ENCODE measurements at places on chromosomes 2 and 18.

GRCh38 chr2:157592948-157593347 lies 35.7 kb downstream of the ACVR1C start:
- no peak for DNase-seq

DNA sequence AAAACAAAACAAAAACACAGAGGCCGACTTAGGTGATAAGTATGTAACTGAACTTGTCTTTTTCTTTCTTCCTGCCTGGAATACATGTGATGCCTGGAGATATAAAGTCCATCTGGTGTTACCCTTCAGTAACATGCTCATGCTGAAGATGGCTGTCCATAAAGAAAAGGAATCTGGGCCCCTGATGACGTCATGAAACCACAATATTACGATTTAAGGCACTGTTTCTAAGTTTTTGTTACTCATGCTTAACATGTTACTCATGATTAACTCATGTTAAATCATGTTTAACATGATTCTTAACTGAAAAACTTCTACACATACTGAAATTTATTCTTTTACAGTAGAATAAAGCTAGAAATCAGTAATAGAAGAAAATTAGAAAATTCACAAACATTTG lies 49.0 kb downstream of the STRADB start:
- DNase-seq = no peak

- DNase-seq = no peak
Measured at GRCh38 chr2:225558399-225559071, 159.0 kb downstream of the NYAP2 start.

- DNase-seq = no peak
Measured at GRCh38 chr2:158719403-158719802, 75.7 kb upstream of the DAPL1 start.

- no peak for DNase-seq
Measured at GRCh38 chr18:72742002-72742401, 125.8 kb downstream of the NETO1 start.

GRCh38 chr2:109437325-109438090 lies 176.3 kb downstream of the SEPTIN10 start:
- no peak for DNase-seq

DNA sequence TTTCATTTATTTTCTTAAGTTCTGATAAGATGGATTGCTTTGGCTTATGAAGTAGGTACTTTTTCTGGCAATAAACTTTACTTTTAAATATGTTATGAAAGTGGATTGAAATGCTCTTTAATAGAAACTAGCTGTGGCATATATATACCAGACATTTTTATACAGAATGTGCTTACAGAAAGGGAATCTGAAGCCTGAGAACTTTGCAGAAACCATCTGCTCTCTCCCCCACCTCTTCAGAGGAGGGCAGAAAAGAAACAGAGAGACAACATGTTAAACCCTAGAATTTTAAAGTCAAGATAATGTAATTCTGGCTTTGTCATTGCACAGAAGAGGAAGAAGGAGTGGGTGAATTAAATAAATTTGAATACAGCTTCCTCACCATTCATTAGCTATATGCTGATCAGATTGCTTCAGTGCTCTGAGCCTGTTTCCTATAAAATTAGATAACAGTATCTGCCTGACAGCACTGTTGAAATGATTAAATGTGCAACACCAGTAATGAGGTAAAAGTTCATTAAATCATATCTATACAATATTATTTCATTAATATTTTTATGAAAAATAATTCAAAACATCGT lies 247.3 kb downstream of the CNTNAP5 start:
- no peak for DNase-seq

DNA sequence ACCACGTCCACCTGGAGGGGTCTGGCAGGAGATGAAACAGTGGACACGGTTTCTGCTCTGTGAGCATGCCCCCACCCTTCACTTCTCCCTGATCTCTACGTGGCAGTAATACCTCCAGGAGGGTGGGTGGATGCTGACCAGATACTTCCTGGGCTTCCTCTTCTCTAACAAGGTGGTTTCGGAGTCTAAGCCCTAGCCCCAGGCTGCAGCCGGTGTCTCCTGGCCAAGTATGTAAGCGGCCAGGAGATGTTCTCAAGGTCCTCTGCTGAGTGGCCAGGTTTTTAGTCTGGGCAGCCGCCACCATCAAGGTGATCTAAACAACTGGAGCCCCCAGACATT lies 101.8 kb upstream of the ASB18 start:
- no peak for DNase-seq

- no peak for DNase-seq
Measured at GRCh38 chr2:157784823-157785175, 91.3 kb downstream of the ACVR1 start.

DNA sequence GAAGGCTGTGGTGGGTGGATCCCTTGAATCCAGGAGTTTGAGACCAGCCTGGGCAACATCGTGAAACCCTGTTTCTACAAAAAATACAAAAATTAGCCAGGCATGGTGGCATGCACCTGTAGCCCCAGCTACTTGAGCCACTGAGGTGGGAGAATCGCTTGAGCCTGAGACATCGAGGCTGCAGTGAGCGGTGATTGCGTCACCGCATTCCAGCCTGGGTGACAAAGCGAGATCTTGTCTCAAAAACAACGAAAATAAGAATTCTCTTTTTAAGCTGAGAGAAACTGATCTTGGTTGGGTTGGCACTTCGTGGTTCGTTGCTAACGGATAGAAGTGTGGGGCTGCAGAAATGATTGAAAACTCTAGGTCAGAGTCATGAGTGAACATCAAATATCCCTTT lies 109.3 kb upstream of the CNGA3 start:
- no peak for DNase-seq

- no peak for DNase-seq
Measured at GRCh38 chr2:217552081-217552480, 450.7 kb downstream of the TNS1 start.

- no peak for DNase-seq
Measured at GRCh38 chr2:29155578-29155977, 40.4 kb downstream of the CLIP4 start.

- no peak for DNase-seq
Measured at GRCh38 chr2:85584354-85584856, at the start of gene VAMP5. Gene VAMP5 (plus strand): TSS chr2:85584431. CDS start chr2:85584491, 60 bp downstream.

DNA sequence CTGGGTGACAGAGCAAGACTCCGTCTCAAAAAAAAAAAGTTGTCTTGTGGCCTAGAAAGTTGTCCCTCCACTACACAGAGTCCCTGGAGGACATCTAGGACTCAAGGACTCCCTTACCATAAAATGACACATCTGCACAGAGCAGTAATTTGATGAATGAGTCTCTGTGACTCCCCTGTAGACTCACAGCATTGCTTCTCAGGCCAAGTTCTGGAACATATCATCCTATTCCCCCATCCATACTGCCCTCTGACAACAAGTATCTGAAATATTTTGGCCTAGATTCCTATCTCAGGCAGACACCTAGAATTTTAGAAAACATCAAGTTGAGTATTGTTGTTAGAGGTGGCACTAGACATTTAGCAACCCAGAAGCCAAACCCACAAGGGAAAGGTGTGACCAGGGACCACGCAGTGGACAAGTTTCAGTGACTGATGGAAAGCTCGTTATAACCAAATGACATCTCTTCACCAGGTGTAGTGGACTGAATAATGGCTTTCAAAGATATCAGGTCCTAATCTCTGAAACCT lies 97.9 kb upstream of the ATP8B1 start:
- DNase-seq = no peak

GRCh38 chr2:218081063-218081462 lies 12.0 kb downstream of the RUFY4 start:
- no peak for DNase-seq

DNA sequence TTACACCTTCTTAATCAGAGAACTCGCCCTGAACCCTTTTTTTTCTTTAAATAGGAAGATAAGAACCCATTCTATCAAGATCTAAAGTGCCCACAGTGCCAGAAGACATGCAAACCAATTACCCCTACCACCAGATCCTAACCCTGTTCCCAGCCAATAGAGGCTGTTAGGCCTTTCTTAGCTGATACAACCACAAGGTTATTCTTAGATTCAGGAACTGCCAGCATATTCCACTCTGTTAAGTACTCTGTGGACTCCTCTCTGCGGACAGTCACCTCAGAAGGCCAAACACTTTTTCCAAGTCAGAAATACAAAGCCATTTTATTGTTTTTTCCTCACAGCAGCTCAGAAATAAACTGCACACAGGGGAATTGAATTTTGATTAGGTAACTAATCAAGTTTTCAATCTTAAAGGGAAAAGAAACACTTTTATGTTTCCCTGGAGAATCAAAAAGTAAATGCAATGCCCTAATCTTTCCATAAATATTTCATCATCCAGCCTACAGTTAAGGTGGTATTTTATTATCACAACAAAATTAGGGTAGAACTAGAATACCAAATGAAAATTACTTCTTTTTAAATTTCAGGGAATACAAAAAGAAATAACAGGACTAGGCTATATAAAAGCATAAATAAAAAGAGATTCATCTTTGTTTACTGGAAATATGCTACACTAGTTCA lies 111.4 kb downstream of the NBAS start:
- no peak for DNase-seq

GRCh38 chr2:181196401-181196800 lies 216.0 kb downstream of the UBE2E3 start:
- DNase-seq = no peak

DNA sequence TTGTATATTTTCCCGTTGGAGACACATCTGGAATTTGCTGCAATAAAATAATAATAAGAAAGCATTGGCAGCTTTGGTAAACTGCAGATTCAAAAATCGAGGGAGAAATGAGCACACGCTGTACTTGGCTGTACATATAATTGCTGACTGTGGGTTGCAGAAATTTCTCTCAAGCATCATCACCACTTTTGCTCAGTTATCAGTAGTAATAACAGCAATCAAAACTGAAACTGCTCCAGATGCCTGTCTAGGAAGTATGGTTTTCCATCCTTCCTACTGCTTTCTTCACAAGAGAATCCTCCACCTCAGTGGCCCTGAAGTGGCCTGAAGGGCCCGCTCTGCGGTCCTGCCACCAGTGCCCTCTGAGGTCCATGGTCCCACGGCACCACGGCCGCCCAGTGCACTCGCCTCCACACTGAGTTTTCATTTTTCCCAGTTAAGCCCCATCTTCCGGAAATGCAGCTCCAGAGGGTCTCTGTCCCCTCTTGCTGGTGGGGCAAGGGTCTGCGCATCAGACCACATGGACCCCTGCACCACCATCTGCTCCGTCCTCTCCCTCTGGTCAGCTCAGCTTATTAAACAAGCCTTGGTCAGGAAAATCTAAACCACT lies 3.9 kb downstream of the DUSP28 start:
- DNase-seq = no peak

GRCh38 chr2:10654069-10654468 lies 35.7 kb downstream of the NOL10 start:
- DNase-seq = no peak

- no peak for DNase-seq
Measured at GRCh38 chr2:126359494-126359893, 296.5 kb upstream of the GYPC start.

DNA sequence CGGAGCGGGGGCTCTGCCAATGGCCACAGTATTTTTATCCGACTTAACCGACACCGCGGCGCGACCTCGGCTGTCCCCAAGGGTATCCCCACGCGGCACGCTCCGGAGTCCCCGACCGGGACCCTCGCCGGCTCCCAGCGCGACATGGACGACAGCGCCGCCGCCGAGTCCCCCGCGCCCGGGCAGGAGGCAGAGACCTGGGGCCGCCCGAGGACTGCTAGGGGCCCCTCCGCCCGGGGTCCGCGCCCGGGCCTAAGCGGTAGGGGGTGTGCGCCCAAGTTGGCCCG lies 468 bp downstream of the UXS1 start:
- no peak for DNase-seq

DNA sequence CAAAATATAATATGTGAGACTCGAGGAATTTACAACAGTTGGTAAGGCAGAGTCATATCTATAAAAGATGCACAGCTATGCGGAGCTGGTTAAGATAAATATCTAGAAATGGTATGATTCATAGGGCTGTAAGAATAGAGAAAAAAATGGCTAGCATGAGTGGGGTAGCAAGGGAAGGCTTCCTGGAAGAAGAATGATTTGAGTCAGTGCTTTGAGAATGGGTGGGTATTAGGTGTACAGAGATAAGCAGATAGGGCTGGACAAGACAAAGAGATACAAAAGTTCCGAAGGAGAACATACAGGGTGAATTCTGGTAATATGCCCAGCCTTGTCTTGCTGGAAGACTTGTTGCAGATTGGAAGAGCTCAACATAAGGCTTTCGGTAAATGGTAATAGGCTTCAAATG lies 291.5 kb upstream of the CCDC68 start:
- no peak for DNase-seq

DNA sequence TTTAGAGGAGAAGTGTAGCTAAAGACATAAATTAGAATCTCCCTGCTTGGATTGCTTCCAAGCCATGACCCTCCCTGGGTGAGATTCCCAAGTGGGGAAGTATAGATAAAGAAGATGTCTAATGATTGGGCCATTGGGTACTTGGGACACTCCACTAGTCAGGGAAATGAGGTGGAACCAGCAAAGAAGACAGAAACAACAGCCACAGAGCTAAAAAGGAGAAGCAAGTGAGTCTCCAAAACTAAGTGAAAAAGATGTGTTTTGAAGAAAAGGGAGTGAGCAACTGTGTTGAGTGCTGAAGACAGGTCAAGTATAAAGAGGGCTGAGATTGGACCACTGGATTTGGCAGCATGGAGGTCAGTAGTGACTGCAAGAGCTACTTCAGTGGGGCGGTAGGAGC lies 276.7 kb upstream of the STON1 start:
- no peak for DNase-seq

DNA sequence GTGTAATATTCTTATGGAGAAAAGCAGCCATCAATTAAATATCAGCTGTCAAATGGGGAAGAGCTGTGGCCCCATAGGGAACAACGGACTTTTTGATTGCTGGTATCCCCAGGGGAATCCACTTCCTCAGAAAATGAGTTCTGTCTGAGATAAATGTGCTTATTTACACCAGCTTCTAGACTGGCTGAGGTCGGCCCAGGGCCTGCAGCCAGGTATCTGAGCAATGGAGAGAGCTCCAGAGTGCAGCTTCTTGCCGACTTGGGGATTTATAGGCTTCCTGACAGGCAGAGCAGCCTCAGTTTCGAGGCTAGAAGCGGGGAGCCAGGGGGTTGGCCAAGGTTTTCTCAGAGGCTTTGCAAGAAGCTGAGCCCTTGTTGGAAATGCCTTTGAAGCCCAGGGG lies 67.2 kb downstream of the MCFD2 start:
- no peak for DNase-seq

DNA sequence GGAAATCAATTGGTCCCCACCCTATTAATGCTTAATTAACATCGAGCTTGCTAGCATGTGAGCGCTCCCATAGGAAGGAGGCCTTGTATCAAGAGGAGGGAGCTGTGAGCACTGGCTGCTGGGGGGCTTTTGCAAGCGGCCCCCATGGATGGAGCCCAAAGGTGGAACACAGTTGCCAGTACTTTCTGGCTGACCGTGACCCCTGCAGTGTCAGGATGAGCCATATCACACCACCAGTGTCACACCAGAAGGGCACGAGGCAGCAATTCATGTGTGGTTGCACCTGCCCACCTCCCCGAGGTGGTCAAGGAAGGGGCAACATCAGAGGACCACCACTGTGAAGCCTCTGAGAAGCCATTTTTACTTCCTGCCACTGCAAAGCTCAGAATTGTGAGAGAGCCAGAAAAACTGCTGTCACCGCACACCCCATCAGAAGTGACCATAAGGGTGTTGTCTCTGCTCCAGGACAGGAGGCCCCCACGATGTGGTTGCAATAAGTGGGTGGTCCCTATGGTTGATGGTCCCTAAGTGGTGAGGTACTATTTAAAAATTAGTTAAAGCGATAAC lies 99.8 kb upstream of the RAB6C start:
- DNase-seq = no peak
